ENCODE measurements at places on chromosomes 6 and 20.

GRCh38 chr20:47691625-47692024, 93.7 kb downstream of the SULF2 start:
- no peak for DNase-seq

DNA sequence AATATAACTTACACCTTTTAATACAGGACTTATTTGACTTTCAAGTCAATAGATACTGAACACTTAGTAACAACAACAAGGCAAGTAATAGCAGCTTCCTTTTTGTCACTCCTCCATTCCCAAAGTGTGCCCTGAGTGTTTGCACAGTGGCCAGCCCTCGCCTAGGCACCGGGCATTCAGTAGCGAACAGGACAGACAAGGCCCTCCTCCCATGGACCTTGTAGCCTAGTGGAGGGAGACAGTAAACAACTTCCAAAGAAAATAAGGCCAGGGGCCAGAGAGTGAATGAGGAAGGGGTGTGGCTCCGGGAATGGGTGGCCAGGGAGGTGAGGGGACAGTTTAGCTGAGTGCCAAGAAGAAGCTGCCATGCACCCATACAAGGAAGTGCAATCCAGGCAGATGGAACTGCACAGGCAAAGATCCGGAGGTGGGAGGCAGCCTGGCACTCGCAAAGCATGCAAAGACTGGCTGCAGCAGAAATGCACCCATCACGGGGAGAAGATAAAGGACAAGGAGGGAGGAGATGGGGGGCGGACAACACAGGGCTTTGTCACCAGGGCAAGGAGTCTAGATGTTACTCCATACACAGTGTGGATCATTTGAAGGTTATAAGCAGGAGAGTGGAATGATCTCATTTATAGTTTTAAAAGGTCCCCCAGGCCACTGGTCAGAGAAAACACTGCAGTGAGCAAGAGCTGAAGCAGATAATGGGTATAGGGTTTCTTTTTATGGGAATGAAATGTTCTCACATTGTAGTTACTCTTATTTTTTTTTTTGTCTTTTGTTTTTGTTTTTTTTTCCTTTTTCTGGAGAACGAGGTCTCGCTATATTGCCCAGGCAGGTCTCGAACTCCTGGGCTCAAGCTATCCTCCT, 32.2 kb downstream of the ATP9A start:
- DNase-seq: no peak

- no peak for DNase-seq
Observed at GRCh38 chr6:70133246-70133645, 169.6 kb downstream of the COL9A1 start.

- DNase-seq: no peak
Observed at GRCh38 chr6:170510631-170511030, 42.5 kb downstream of the PSMB1 start.

DNA sequence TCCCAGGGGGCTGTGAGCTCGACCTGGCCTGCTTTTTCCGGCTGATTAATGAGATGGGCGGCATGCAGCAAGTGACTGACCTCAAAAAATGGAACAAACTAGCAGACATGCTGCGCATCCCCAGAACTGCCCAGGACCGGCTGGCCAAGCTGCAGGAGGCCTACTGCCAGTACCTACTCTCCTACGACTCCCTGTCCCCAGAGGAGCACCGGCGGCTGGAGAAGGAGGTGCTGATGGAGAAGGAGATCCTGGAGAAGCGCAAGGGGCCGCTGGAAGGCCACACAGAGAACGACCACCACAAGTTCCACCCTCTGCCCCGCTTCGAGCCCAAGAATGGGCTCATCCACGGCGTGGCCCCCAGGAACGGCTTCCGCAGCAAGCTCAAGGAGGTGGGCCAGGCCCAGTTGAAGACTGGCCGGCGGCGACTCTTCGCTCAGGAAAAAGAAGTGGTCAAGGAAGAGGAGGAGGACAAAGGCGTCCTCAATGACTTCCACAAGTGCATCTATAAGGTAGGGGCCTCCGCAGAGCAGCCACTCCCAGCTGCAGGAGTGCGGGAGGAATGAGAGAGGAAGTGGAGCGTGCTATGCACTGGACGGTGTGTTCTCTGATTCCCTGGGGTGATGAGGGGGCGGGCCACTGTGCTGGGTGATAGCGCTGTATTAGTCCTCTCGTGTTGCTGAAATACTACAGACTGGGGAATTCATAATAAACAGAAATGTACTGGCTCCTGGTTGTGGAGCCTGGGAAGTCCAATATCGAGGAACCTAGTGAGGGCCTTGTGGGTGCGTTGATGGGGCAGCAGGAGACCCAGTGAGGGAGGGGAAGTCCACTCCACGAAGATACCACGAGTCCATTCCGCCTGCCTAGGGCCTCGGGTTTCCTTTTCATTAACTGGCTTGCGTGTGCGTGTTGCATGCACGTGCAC, 161.7 kb downstream of the DTNBP1 start:
- DNase-seq: no peak

GRCh38 chr6:11824986-11825385, 46.4 kb upstream of the ADTRP start:
- DNase-seq: no peak

GRCh38 chr20:58847463-58847862, 3.2 kb downstream of the GNAS-AS1 start:
- DNase-seq: no peak

- no peak for DNase-seq
Observed at GRCh38 chr6:116872771-116873170, 4.3 kb upstream of the RFX6 start.

DNA sequence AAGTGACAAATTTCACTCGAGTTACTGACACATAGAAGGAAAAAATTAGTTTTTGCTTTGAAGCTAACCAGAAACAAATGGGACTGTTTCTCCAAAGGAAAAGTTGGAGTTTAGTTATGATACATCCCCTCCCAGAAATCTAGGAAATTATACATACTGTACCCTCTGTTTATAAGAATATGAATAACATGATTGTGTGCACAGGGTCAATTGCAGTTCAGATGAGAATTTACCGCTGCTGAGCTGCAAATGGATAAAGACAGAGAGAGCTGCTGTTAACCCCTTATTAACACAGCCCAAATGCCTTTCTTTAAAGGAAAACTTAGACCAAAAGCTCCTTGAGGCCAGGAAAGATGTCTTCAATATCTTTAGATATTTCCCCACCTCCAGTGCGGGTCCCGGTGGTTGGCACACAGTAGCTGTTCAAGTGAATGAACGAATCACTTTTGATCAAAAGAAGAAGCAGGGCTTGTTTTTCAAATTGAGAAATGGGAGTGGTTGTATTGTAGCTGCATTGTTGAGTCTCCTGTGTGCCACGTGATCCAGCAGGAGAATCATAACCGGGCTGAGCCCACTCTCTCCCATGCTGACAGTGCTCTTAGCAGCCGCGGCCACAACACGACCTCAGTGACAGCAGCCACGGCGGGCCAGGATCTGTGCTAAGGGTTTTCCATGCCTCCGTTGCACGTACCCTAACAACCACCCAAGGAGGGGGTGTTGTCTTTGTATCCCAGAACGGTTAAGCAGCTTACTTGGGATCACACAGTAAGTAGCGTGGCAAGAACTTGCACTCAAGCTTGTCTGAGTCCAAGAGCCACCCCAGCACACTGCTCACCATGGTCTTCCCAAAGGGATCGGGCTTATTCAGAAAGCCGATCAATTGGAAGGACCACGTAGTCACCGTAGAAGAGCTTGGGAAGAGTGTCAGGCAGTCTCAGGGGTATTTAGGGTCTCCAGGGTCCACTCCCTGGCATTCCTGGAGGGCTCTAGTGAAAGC, 53.5 kb upstream of the BMP6 start:
- no peak for DNase-seq

- DNase-seq: no peak
Observed at GRCh38 chr20:13424174-13424833, 203.2 kb downstream of the ISM1 start.

- DNase-seq: no peak
Observed at GRCh38 chr6:168156742-168157265, 77.8 kb upstream of the FRMD1 start.

DNA sequence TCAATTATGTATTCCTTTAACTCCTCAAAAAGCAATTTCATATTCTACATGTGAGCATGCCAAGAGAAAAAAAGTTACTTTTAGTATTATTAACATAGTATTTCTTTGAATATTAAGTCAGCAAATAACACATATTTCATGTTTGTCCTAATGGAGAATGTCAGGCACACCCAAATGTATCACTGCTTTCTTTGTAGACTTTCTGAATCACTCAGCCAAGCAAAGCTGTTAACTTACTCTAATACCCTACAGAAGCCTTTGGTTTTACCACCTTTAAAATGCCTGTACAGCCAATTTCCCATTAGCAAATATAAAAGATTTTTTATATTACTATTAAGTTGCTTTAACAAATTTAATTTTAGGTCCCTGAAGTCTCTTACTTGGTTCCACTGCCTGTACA, 23.8 kb downstream of the FRK start:
- no peak for DNase-seq

GRCh38 chr6:100774681-100775080, 106.4 kb downstream of the ASCC3 start:
- DNase-seq: no peak

DNA sequence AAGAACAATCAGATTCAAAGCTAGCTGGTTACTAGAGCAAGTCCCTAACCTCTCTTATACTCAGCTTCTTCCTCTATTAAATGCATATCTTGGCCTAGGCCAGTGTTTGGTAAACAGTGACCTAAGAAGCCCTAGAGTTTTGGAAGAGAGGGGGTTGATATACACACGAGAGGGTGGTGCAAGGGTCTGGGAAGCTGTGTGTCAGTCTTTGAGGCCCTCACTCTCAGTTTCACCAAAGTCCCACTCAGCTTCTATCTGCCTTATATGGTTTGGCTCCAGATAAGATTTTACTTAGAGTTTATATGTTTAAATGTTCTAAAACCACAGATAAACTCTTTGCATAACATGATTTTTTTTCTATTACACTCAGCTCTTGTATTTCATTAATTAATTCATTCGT, 526.1 kb upstream of the BTBD3 start:
- no peak for DNase-seq

GRCh38 chr6:157219201-157220200, 103.8 kb downstream of the TMEM242 start:
- no peak for DNase-seq

All from epithelial cell of prostate (primary cell).